ENCODE measurements at places on chromosomes 4 and X.
A peak's percentile ranks its signal among the peaks of the same experiment; 100 is the strongest.

- DNase-seq: no peak
Observed at GRCh38 chrX:40005292-40006011, 92.3 kb downstream of the BCOR start.

GRCh38 chr4:114093221-114093715, 113.8 kb upstream of the ARSJ start:
- DNase-seq: no peak

GRCh38 chr4:61531188-61531587, 331.1 kb downstream of the ADGRL3 start:
- no peak for DNase-seq

GRCh38 chr4:60723796-60724195, 476.3 kb upstream of the ADGRL3 start:
- DNase-seq: no peak

- DNase-seq: no peak
Observed at GRCh38 chr4:8079031-8079885, 79.4 kb downstream of the ABLIM2 start.

GRCh38 chrX:17377091-17377717, 2.2 kb downstream of the NHS start:
- no peak for DNase-seq

- DNase-seq: no peak
Observed at GRCh38 chr4:40461879-40462278, 126.7 kb downstream of the CHRNA9 start.

- DNase-seq: no peak
Observed at GRCh38 chr4:153064571-153064970, 128.4 kb downstream of the FHDC1 start.

DNA sequence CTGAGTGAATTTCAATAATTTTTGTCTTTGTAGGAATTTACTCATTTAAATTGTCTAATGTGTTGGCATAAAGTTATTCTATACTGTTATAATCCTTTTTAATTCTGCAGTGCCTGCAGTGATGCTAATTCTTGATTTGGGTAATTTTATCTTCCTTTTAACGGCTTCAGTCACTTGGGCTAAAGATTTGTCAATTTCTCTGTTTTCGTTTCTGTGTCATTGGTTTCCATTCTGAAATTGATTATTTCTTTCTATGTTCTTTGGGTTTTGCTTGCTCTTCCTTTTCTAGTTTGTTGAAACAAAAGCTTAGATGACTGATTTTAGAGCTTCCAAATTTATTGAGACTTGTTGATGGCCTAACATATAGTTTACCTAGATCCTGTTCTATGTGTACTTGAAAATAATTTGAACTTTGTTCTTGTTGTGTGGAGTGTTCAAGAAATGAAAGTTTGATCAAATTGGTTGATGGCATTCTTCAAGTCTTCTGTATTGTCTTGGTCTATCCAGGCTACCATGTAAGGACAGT, 89.4 kb downstream of the TNIP2 start:
- no peak for DNase-seq

DNA sequence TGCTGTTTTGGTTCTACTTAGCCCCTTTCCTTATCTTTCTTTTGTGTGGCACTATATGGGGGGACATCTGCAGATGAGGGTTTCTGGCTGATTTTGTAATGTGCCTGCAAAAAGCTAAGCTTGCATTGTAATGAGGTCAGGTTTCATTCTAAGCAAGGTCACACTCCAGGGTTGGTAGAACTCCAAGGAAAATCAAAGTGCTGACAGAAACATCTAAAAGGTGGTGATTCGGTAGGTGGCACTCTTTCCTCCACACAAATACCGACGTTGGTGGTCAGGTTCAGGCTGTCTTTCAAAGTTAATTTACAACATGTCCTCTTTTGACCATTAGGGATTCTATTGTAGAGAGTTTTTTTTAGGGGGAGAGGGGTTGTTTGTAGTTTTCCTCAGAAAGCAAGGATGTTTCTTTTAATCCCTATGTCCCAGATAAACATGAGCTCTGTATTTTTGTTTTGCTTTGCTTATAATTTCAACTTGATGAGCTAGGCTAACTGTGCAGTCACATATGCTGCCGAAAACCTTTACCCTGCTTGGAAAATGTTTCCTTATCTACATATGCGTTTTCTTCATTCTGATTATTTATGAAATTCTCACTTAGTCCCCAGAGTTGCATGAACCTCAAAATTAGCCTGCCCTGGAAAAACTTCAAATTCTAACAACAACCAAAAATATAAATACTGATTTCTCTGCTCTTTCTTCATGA, 434.2 kb downstream of the PPARGC1A start:
- peak; percentile 21 for DNase-seq

- no peak for DNase-seq
Observed at GRCh38 chr4:137125011-137125410, 407.3 kb downstream of the PCDH18 start.

- DNase-seq: no peak
Observed at GRCh38 chrX:120672389-120672788, 42.5 kb upstream of the C1GALT1C1 start.

GRCh38 chr4:37757761-37758160, 68.7 kb upstream of the PGM2 start:
- no peak for DNase-seq

GRCh38 chr4:143351774-143352451, 15.2 kb downstream of the GAB1 start:
- no peak for DNase-seq

DNA sequence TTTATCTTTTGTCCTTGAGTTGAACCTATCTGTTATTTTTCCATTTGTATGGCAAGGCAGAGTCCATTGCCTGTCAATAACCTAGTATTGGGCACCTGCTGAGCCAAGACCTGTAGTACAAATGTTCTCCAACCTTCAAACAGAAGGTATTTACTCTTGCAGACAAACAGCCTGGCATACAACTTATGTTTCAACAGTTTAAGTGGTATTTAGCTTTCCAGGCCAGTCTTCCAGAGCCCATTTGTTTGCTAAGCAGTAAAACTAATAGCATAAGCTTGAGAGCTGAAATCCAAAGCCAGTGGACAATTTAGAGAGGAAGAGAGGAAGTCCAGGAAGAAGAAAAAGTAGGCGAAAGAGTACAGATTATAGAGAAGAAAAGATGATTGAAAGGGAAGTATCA, 979.3 kb downstream of the GLUD2 start:
- no peak for DNase-seq

- DNase-seq: no peak
Observed at GRCh38 chrX:112450810-112451209, 228.9 kb downstream of the LHFPL1 start.

GRCh38 chrX:105648732-105649131, 173.6 kb upstream of the NRK start:
- no peak for DNase-seq

DNA sequence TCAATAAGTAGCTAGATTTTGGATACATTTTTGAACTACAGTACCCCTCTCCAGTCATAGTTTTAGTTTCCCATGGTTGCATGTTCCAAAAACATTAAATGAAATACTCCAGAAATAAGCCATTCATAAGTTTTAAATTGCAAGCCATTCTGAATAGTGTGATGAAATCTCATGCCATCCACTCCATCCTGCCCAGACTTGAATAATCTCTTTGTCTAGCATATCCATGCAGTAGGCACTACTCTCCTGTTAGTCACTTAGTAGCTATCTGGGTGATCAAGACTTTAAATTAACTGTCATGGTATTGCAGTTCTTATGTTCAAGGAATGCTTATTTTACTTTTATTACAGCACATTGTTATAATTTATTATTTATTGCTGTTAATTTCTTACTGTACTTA, 237.4 kb downstream of the SPANXN1 start:
- no peak for DNase-seq

- no peak for DNase-seq
Observed at GRCh38 chrX:10350981-10351380, 194.2 kb downstream of the CLCN4 start.

DNA sequence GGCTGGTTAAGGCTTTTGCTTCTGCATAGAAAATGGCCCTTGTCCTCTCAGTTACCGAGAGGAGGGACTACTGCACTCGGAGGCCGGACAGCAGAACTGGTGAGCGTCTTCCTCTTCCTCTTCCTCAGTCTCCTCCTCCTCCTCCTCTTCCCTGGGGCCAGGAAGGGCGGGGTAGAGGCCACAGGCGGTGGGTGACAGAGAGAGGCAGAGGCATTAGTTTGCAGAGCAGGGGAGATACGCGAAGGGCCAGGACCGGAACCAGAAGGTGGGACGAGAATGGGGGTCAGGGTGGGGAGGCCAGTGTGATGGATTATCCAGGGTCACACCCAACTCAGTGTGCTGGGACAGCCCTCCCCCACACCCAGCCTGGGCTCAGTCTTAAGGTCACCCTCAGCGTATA, 14.5 kb downstream of the IQSEC2 start:
- no peak for DNase-seq

GRCh38 chr4:100605144-100605543, 87.3 kb upstream of the EMCN start:
- no peak for DNase-seq

Measured in pancreas (tissue), 10 donors.